ENCODE measurements at places on chromosomes 6 and 20.
A peak's percentile ranks its signal among the peaks of the same experiment; 100 is the strongest.

- DNase-seq, result no peak
These were observed 956 bp downstream of the CHRNA4 start for GRCh38 chr20:63359937-63360849.

- no peak for DNase-seq
These were observed 16.8 kb downstream of the SLC17A2 start for GRCh38 chr6:25913741-25914140.

GRCh38 chr20:25011831-25012241 lies 19.3 kb upstream of the APMAP start:
- DNase-seq, result no peak

DNA sequence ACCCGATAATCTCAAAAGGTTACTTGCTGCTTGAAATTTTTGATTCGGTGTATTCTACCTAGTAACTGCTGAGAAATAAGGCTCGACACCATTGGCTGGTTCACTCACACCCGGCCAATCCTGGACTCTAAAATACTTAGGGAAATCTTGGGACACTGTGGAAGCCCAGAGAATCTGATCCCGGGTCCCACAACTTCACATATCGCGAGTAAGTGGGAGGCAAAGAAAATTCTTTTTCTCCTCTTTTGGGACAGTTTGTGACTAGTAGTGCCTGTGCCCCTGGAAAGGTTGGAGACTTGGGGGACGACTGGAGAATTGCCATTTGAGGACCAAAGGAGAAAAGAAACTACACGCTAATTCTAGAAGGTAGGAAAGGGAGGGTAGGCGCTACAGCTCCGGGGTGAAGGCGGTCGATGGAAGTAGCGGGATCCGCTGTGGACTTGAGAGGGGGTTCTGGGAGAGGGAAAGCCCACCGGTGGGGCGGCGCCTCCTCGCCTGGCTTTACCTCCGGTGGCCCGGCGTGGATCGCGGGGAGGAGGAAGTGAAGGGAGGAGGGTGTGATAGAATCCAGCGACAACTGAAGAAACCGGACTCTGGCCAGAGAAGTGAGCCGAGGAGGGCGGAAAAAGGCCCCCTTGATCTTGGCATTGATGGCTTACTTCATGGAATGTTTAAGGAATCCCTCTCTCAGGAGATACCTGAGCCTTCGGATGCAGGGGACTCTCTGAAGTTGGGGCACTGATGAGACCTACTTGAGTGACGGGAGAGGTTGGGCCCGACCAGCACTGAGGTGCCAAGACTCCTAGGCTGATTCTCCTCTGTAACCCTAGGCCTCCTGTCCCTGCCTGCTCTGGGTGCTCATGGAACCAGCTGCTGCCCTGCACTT lies 18.8 kb upstream of the BTN3A3 start:
- peak; percentile 61 for DNase-seq

- DNase-seq, result no peak
These were observed 647.8 kb upstream of the MARCKS start for GRCh38 chr6:113209315-113209714.

DNA sequence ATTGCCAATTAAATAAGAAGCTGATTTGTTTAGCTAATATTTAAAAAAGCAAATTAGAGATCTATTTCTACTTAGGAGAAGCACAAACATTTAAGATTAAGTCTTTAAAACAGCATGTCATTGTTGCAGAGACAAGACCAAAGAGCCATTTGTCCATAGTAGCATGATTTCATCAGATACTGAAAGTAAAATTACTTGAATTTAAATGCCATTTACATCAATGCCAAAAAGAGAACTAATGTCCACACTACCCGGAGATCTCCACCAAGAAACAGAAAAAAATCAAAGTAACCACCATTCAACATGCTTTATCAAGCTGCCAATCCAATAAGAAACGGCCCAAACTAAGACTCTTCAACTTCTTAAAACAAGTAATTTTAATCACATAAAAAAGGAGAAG lies 15.7 kb downstream of the AURKA start:
- no peak for DNase-seq

DNA sequence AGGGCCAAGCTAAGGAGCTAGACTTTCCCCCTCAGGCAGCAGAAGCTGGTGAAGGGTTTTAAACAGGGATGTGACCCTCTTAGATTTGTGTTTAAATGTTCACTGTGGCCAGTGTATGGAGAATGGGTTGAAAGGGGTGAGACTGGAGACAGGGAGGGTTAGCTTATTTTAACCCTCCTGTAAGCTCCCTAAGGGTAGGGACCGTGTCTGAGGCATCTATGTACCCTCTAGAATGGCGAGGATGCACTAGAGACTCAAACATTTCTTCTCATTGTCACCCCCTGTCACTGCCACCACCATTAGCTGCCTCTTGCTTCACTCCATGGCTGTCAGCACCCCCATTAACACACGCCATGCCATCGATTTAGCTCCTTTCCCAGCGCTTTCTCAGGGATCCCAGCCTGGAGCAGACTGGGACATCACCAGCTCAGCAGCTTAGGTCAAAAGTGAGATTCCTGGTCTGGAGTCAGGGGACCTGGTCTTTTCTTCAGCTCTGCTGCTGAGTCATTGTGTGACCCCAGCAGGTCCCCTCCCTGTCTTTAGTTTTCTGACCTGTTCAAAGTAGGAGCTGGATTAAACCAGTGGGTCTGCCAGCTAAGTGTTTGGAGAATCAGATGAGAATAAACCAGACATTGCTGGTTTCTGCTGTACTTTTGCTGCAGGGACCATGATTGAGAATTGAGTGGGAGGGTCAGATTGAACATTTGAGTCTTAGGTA lies 1.1 kb upstream of the SLC22A7 start:
- DNase-seq, result no peak
